ENCODE measurements at places on chromosomes 11 and 22.

GRCh38 chr11:2536440-2536989 lies 91.7 kb downstream of the KCNQ1 start:
- DNase-seq = no peak

GRCh38 chr11:26070714-26071380 lies 261.1 kb upstream of the ANO3 start:
- no peak for DNase-seq

DNA sequence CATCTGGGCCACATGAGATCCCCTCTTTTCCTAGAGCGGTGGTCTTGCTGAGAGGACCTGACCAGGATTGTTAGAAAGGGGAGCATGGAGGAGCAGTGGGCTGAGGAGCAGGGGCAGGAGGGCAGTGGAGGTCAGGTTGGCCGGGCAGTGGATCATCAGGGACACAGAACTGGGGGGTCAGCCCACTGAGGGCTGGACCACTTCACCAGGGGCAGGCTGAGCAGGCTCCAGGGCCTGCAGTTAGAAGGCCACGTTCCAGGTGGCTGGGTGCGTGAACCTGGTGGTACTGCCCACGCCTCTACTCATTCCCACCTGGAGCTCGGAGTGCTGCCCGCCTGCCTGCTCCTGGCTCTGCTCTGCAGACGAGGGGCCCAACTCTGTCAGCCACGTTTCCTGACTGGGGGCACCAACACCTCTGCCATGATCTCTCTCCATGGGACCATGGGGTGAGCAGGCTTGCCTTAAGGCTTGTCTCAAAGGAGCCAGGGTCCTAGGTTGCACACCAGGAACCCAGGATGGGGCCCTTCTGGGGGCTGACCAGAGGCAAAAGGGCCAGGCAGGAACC lies 9.7 kb downstream of the MRGPRF start:
- no peak for DNase-seq

DNA sequence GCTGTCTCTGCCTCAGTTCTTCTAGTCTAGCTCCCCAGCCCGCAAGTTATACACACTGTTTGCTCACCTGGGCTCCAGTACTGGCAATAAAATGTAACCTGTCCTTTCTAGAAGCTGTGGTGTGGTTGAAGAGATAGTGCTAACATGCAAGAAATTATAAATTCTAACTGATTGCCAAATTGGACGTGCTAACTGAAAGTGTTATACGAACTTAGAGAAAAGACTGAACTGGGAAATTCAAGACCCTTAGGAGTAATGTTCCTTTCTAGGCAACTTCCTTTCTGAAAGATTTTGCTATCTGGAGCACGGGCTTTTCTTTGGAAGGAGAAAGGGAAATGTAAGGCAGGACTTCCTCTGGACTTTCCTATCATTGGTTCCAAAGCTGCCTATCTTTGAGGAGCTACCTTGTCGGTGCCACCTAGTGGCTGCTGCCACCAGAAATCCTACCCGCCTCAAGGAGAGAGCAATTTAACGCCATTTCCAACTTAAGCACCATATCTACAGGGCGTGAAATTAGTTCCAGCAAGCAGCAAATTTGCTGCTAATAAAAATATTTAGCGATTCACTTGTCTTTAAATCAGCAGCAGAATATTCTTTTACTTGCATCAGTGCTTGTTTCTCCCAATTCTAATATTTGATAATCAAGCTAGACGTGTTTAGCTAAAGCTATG lies 12.7 kb upstream of the TMEM218 start:
- DNase-seq = no peak

GRCh38 chr11:44742508-44743246 lies 15.9 kb downstream of the TSPAN18 start:
- no peak for DNase-seq

GRCh38 chr22:19292458-19293230 lies 1.1 kb upstream of the CLTCL1 start:
- no peak for DNase-seq

- no peak for DNase-seq
Observed at GRCh38 chr22:47308886-47309285, 546.4 kb downstream of the TBC1D22A start.

GRCh38 chr11:107017433-107018218 lies 650 bp downstream of the GUCY1A2 start:
- no peak for DNase-seq

- no peak for DNase-seq
Observed at GRCh38 chr11:108313444-108313843, 90.6 kb downstream of the ATM start.

- no peak for DNase-seq
Observed at GRCh38 chr11:105389952-105390351, 219.9 kb upstream of the GRIA4 start.

DNA sequence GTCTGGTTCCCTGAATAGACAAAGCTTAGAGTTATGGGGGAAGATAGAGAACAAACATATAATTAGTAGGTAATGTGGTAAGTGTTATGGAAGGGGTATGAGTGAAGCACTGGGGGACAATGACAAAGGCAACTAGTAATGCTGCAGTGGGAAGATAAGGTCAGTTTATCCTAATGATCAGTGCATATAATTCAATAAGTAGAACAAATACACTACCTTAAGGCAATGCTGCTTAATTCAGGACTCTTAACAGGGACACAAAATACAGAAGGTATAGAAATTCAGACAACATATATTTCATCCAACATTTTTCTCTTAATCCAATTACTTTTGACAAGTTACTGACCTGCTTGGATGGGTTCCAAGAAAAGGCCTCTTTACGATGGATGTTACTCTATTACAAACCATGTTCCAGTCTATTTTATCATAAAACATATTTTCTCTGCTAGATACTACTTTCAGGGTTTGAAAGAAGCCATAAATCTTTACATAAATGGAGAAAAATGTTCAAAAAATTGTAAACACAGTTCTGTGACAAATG lies 1186.2 kb downstream of the LRRC4C start:
- DNase-seq = no peak

DNA sequence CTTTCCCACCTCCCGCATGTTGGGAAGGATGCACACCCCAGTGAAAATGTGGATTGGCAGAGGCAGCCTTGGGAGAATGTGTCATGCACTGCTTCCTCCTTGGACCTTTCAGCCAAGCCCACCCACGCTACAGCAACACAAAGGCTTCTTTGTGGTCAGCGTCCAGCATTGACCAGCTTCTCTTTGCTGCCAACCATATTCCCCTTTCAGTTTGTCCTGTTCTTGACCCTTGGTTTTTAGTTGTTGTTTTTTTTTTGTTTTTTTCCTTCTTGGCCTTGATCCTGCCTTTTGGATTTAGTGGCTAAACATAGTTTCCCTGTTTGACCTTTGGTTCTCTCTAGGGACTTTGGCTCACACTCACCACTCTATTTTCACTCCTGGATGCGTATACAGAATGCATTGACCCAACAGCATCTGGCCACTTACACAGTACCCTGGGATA lies 573.6 kb downstream of the INSC start:
- DNase-seq = no peak

DNA sequence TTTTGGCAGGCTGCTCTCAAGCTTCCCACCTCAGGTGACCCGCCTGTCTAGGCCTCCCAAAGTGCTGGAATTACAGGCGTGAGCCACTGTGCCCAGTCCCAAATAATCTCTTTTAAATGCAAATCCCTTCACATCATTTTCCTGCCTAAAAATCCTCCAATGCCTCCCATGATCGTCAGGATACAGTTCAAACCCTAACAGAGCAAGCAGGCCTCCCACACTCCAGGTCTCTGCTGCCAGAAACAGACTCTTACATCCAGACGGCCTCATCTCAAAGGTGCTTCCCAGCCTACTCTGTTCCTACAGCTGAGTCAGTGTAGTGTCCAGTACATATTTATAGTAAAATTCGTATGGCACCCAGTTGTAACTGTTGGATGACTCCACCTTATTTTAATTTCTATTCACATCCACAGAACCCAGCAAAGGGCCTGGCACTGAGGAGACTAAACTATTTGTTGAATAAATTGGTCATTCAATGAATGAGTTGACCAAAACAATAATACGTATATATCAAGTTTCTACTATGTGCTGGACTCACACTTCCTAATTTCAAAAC lies 8.2 kb downstream of the SIRT3 start:
- DNase-seq = no peak

DNA sequence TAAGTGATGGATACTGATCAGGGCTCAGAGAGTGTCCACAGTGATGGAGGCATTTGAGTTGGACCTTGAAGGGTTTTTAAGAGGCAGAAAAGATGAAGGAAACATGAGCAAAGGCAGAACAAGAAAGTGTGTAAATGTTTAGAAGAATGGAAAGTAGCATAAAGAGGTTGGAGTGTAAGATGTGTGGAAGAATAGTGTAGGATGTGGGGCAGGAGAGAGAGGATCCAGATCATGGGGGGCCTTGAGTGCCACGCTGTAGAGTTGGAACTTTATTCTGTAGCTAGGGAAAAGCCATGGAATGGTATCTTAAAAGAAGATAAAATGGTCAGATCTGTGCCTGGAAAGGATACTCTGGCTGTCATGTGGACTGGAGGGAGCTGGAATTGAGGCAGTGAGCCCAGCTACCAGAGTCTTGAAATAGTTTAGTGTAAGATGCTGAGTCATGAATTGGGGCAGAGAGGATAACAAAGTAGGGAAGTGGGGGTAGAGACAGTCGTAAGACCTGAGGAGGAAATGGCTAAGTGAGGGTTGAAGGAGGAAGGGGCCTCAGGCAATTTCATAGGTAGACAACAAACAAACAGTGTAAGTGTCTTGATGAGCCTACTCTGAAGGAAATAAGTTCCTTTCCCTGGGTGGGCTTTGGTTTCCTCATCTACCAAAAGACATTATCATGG lies 6.7 kb downstream of the KCNE3 start:
- DNase-seq = no peak

DNA sequence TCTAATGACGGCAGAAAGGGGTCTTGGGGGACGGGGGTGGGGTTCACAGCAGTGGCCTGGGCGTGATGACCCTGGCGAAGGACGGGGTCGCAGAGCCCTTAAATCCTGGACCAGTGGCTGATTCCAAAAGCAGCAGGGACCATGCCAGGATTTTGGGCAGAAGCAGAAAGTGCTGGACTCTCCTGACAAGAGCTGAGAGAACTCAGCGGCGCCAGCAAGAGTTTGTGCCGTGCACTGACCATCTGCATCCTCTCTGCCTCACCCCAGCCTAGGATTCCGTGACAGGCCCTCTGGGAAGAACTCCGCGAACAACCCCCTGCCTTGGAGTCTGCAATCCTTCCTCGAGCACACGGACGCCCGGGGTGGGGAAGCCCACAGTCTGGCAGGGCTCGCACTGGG lies 644 bp upstream of the NDUFV1 start:
- no peak for DNase-seq

GRCh38 chr11:44136176-44136945 lies 40.9 kb downstream of the EXT2 start:
- DNase-seq = no peak

DNA sequence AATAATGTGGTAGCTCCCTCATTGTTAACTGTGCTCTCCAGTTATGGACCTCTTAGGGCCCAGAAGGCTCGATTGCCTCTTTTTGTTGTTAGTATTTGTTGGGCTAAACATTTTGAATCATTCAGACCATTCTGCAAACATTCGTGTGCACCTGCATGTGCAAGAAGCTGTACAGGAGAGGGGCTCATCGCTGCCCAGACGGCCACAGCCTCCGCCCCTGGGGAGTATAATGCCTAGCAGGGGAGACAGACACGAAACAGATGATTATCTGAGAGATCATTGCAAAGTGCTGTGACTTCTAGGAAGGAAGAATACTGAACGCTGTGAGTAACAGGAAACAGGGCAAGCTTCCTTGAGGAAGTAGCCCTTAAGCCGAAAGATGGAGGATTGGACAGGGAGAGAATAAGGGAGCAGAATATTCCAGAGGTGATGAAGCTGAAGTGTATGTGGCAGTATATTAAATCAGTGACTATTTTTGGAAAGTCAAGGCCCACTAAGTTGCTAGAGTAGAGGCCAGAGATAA lies 123.3 kb upstream of the RASSF10 start:
- no peak for DNase-seq

GRCh38 chr22:37639771-37640590 lies 512 bp downstream of the SH3BP1 start:
- no peak for DNase-seq

Measured in activated CD4-positive, CD25-positive, alpha-beta regulatory T cell treated with anti-CD3 and anti-CD28 coated beads, Interleukin-2, amount 50 U/mL, for 72 hours (primary cell).